HFF-Myc (cell line): ENCODE measurements at places on chromosomes 1 and 21.

DNA sequence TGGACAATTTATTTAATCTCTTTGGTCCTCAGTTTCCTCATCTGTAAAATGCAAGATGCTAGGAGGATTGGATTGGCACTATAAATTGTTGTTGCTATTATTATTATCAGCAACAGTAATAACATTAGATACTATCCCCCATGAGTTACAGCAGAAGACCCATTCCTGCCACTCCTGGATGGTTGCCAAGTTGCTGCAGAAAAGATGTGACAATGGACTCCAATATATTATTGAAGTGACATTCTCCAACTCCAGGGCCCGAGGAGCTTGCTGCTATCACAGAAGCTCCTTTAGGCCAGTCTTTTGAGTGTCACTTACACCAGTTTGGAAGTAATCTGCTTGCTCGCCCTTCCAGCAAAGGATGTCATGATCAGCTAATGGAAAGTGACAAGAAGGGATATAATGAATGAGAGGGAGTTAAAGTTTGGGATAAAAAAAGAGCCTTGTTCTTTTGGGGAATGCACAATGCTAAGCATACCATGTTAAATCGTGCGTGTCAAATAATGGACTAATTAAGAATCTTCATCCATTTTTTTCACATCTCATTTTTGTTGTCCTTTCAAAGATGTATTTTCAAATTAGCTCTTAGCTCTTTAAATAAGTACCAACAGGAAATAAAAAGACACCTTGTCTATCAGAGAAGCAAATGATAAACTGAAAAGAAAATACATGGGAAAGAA, 19.5 kb upstream of the PROX1 start:
- DNase-seq = no peak

GRCh38 chr1:177138347-177138746, 26.2 kb downstream of the ASTN1 start:
- no peak for DNase-seq

DNA sequence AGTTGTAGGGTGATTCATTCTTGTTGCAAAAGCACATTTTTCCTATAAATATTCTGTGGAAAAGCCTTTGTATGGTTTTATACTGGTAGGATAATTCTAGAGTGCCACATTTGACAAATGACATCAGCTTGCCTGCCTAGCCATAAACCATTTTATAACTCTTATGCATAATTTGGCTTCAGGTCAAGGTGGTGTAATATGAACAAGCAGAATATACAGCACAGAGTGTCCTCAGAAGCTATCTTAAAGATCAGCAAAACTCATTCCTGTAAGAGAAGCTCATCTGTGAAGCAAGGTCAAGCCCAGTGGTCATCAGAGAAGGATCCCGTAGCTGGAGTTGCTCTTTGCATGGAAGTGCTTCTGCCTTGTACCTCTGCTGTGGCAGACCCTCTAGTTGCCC, 24.0 kb upstream of the C1orf21 start:
- DNase-seq = no peak

GRCh38 chr1:210441028-210441427, 112.3 kb downstream of the HHAT start:
- no peak for DNase-seq

GRCh38 chr1:182281541-182281940, 110.0 kb downstream of the GLUL start:
- no peak for DNase-seq

GRCh38 chr1:20200966-20201365, 14.6 kb upstream of the PLA2G2C start:
- no peak for DNase-seq
